AG04449 (cell line): ENCODE measurements at places on chromosomes 11 and 22.

DNA sequence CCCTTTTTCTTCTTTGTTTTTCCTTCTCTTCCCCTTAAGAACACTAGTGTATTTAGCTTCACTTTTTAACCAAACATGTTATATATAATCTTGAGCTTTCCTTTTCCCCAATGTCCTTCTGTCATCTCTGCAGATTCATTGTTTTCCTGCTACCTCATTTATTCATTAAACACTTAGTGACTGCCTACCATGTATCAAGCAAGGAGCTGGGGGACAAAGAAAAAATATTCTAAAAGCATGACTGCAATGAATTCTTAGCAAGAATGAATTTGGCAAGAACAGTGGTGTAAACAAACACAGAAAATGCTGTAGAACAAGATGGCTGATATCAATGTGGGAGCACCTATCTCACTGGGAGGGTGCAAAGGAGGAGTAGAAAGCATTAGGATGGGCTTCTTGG lies 247.0 kb upstream of the CCDC90B start:
- no peak for DNase-seq

GRCh38 chr22:46731246-46732040 lies 6.6 kb downstream of the CERK start:
- DNase-seq = no peak

DNA sequence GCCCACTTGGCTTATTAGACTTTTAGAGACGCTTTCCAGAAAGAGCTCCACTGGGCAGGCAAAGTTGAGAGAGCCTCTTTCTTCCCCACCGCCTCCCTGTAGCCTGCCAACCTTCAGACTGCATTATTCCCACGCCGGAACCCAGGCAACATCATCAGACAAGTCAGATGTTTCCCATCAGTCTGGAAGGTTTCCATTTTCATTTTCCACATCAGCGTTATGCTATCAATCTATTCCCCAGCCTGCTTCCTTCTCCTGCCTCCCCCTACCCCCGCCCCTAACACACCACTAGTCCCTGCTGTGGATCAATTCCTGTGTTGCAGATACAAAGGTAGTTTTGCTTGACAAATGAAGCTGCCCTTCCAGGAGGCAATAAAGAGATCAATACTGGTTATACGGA lies 184.8 kb downstream of the DSCAML1 start:
- DNase-seq = no peak

GRCh38 chr22:19983741-19984140 lies 32.9 kb downstream of the ARVCF start:
- no peak for DNase-seq

DNA sequence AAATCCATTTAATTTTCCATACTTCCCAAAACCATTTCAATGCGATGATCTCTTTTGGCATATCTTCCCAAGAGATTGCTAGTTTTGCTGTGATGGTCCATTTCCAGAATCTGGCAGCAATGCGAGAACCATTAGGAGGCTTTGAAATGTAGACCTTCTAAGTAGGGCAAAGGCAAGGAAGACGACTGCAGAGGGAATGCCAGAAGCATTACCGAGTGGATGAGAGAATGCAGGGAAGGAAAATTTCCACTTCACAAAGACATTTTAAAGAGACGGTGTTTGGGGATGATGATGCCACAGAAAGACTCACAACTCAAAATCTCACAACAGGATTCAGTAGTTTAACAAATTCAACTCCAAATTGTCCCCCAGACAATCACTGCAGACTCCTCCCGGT lies 471 bp upstream of the CEP126 start:
- DNase-seq = no peak

DNA sequence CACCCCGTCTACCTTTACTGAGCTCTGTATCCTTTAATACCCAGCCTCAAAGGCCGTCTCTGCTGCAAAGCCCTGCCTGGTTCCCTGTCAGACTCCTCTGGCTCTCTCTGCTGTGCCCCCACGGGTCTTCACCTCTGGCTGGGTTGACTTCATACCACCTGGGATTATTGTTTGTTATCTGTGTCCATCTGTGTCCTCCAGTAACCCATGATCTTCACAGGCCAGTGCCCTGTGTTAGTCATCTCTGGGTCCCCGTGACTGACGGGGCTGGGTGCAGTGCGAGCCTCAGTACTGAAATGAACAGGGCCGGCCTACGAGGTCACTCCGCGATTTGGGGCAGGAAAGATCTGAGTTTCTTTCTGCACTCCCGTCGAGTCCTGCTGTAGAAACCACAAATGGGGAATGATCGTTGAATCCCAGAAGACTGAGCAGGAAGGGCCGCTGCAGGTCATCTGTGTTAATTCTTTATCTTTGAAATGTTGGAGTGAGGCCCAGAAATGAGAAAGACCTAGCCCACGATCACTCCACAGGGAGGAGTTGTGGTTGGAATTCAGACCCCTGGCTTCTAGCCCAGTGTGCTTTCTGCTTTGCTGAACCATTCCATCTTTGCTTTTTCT lies 12.3 kb upstream of the TUB start:
- peak; percentile 33 for DNase-seq

DNA sequence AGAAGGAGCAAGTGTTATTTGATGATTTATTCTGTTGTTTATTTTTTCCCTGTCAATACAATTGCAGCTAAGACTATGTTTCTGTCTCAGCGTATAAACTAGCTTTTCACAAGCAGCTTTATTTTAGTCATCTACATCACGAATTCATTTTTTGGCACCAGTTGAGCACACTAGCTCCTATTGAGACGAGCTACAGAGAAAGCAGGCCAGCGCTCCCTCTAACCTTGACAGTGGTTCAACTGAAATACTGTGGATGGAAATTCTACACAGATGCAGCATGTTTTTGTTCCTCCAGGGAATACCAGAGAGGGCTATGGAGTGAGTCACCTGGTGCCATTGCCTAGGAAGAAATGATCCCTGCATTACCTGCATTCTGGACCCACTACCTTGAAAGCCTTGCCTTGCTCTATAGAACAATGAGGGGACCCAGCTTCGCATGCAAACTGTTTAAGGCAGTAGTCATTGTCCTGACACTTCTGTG lies 108.2 kb upstream of the ARHGAP42 start:
- DNase-seq = no peak

- DNase-seq = no peak
Observed at GRCh38 chr11:82889133-82890001, 10.9 kb downstream of the PRCP start.

DNA sequence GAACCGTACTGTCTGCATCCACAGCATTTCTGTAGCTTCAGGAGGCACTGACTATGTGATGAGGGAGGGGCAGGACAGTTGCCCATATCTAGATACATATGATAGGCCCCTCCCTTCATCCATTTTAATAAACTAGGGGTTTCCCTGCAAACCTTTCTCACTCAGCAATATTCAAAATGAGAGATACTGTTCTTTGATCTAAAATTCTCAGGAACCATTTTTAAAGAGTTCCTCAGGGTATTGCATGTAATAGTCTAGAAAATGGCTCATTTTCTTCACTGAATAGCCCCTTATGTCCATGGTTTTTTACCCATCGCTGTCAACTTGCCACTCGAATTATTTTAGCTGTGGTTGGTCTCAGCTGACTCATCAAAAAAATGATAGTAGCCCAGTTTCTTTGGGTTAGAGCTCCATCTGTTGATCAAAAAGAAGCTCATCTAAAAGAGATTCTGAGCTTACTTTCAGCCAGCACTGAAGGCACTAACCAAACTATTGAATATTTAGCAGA lies 37.0 kb upstream of the DNAJB7 start:
- no peak for DNase-seq

DNA sequence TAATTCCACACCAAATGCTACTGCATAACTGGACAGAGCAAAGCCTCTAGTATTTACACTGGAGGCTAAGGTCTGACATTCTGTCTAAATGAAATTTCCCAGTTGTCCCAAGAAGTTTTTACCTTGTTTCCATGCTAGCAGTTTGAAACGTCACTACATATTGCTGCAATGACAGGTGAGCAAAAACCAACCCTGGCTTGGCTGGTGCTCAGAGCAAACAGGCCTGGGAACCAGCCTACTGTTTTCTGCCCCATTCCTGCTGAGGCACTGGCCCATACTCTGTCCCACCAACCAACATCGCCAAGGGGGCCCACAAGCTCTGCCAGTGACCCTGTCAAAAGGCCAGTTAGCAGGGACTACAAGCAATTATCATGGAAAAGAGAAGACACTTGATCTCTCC lies 131.1 kb downstream of the MPPED2 start:
- DNase-seq = no peak

DNA sequence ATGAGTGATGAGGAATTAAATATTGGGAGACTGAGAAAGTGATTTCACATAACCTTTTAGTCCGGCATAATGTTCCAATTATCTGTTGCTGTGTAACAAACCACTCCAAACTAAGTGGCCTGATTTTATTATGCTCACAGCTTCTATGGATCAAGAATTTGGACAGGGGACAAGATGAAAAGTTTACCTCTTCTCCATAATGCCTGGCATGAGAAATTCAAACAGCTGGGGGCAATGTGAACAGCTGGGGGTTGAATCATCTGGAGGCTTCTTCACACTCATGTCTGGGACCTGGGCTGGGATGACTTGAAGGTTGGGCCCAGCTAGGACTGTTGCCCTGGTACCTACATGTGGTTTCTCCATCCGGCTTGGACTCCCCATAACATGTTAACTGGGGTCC lies 99.4 kb upstream of the DRD2 start:
- no peak for DNase-seq

DNA sequence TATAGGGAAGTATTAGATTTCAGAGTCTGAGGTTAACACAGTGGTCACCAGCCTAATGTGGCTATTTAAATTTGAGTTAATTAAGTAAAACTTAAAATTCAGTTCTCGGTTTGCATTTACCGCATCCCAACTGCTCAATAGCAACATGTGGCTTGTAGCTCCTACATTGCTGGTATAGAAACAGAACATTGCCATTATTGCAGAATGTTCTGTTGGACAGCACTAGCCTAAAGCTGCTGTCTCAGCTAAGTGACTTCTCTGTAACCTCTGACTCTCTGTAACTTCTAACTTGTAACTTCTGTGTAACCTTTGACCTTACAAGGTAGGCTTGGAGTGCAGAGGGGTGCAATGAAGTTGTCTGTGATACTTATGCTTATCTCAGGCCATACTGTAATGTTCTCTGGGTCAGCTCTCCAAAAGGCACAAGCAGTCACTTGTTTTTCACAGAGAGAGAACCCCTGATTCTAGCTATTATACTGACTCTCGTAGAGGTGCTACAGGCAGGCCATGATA lies 78.7 kb downstream of the ZNRF3 start:
- no peak for DNase-seq

DNA sequence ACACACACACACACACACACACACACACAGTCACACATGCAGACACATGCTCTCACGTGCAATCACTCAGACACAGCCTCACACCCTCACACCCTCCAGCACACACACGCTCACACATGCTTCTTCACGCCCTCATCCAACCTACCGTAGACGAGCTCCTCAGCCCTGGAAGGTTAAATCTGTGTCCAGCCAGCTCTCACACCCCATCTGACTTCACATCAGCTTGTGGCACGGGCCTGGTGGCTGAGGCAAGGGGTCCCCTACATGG lies 1.3 kb upstream of the SCUBE1 start:
- no peak for DNase-seq

- no peak for DNase-seq
Observed at GRCh38 chr11:75673977-75674582, 5.2 kb upstream of the MAP6 start.

GRCh38 chr11:976431-977160 lies 50.9 kb downstream of the AP2A2 start:
- no peak for DNase-seq

DNA sequence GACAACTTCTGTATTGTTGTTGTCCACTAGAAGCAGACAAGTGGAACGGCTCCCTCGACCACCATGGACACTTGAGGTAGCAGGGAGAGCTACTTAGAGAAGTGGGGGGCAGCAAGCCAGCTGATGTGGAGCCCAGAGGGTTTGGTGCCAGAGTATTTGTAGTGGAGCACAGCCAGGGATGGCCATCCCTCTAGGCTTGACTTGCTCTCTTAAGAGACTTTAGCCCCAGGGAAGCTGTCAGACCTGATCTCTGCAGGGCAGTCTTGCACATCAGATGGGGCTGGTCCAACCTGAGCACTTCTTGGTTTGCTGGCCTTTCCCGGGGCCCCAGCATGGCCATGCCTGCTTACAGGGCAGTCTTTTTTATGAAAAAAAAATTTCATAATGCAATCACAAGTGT lies 15.0 kb upstream of the TMEM135 start:
- no peak for DNase-seq

DNA sequence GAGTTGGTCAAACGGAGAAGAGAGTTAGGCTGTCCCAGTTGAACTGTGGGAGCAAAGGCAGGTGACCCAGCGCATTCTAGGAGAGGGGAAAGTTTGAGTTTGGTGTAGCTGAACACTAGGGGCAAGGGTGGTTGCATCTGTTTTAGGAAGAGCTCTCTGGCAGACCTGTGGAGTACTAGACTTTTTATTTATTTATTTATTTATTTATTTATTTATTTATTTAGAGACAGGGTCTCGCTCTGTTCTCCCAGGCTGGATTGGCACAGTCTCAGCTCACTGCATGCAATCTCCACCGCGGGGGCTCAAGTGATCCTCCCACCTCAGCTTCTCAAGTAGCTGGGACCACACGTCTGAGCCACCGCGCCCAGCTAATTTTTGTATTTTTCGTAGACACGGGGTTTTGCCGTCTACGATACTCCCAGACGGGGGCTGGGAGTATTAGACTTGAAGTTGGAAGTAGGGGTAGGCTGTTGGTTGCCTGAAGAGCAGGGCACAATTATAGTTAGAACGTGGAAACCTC lies 950 bp upstream of the ACER3 start:
- DNase-seq = no peak

- no peak for DNase-seq
Observed at GRCh38 chr22:37744589-37744988, 47.7 kb downstream of the TRIOBP start.

DNA sequence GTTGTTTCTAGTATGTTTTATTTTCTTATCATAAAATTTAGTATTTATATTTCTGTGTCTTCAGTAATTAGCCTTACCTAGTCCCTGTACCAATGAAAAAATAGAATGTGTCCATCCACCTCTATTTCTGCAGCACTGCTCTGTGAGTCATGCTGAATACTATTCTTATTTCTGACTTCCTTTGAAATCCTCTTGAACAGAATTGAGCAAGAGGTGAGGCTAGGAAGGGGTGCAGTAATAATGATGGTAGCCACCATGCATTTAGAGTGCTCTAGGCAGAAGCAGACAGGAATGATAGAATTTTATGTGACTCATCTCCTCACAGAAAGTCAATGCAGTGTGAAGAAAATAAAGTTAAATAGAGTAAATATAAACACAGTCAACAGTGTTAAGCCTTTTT lies 60.0 kb downstream of the OR10A6 start:
- no peak for DNase-seq

DNA sequence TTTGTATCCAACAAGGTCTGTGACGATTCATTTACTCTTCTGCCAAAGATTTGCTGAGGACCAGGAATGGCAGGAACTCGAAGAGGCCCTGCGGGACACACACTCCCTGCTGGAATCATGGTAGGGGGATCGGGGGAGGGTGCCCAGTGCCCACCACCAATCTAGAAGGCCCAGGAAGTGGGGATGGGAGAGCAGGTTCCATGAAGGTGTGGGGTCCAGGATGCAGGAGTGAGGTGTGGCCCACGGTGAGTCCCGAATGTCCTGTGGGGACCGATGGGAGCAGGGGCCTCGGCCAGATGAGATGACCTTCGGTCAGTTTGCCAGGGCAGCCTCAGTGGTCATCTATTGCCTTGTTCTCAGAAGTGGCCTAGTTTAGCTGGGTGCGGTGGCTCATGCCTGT lies 492.7 kb downstream of the BRD1 start:
- DNase-seq = no peak

- DNase-seq = no peak
Observed at GRCh38 chr22:29457730-29458129, 19.3 kb downstream of the RFPL1 start.
